ENCODE measurements at places on chromosomes 6 and 20.

DNA sequence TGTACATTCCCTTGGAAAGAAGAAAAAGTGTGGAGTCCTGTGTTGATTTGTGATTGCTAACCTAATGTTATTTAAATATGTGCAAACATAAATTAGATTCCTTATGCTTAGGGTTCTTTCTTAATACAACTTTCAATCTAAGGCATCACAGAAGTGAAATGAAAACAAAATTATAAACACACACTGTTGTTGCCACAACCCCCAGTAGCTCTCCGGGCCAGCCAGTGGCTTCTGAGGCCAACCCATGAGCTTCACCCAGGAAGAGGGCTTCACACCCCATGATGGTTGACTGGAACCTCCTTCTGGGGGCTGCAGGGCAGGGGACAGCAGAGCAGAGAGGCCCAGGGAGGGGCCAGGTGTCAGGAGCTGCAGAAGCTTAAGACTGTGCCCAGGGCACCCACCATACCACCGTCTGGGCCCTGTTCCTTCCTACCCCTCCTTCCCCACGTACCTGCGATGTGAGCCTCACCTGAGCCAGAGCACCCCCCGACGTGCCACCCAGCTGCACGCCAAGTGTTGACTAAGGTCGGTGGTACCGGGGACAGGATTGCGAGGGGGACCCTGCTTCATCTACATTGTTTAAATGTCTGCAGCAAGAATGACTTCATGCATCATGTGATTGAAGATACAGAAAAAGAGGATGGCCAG is 110.5 kb downstream of the FAM120B start:
- DNase-seq, result no peak

- no peak for DNase-seq
Measured at GRCh38 chr6:34383656-34384320, 8.7 kb downstream of the NUDT3 start.

- DNase-seq, result no peak
Measured at GRCh38 chr20:40882152-40882551, 146.5 kb upstream of the TOP1 start.

DNA sequence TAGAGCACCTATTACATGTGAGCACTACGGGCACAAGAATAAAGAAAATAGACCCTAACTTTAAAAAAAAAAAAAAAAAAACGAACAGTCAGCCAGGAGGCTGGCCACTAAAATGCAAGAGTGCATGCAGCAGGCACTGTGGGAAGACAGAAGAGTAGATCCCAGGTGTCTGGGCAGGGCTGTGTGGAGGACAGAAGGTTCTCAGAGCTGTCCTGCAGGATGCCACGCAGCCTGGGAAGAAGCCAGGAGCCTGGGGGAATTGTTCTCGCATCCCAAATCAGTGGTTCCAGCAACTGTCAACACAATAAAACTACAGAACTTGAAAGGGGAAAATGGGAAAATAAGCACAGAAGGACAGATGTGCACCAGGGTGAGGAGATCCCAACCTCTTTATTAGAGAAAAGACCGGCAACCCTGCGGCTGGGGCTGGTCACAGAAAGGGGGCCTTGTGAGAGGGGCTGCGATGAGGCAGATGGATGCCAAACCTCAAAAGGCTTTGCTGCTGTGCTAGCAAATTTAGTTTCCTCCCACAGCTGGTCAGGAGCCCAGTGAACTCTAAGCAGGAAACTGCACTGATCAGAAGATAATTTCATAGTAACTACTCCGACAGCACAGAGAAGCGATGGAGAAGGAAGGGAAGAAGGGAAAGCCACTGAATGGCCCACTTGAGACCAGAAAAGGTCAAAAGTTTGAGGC is 30.9 kb downstream of the MAP3K5 start:
- DNase-seq, result no peak

- DNase-seq, result no peak
Measured at GRCh38 chr6:16733085-16733484, 28.2 kb downstream of the ATXN1 start.

- no peak for DNase-seq
Measured at GRCh38 chr20:37516811-37517750, 4.0 kb upstream of the NNAT start.

GRCh38 chr6:54440549-54440948 is 132.3 kb downstream of the TINAG start:
- no peak for DNase-seq

- no peak for DNase-seq
Measured at GRCh38 chr6:72579865-72580264, 42.0 kb upstream of the KCNQ5 start.

DNA sequence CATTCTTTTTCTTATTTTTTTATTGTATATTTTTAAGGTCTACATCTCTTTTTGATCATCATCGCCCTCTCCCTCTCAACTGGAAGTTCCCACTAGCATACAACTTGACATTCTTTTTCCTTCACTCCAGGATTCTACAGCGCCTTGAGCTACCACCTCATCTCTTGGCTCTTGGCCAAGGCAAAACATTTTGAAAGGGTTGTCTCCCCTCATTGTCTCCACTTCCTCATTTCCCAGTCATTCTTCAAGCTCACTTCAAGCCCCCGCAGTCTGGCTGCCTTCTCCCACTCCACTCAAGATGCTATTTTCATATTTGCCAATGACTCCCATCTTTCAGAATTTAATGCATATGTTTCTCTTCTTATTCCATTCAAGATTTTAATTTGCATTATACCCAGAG is 63.0 kb downstream of the OPN5 start:
- no peak for DNase-seq

- no peak for DNase-seq
Measured at GRCh38 chr6:46190889-46191288, 20.1 kb upstream of the ENPP5 start.

DNA sequence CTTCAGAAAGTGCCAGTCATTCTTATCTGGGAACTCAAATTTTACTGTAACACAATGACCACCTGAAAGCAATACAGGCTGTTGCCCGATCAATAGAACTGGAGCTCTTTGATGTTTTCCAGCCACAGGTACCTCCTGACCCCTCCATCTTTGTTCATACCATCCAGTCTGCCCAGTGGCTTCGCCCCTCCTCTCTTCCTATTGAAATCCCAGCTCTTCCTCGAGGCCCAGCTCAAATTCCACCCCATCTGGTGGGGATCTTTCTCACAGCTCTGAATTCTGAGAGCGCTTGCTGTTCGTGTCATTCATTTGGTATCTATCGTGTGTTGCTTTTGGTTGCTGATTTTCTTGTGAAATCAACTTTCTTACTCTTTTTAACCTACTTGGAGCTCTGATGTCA is 87.9 kb upstream of the CNKSR3 start:
- no peak for DNase-seq

- DNase-seq, result no peak
Measured at GRCh38 chr20:64192406-64192805, 28.2 kb downstream of the MYT1 start.

GRCh38 chr6:158805698-158806377 is 13.3 kb downstream of the EZR start:
- no peak for DNase-seq

DNA sequence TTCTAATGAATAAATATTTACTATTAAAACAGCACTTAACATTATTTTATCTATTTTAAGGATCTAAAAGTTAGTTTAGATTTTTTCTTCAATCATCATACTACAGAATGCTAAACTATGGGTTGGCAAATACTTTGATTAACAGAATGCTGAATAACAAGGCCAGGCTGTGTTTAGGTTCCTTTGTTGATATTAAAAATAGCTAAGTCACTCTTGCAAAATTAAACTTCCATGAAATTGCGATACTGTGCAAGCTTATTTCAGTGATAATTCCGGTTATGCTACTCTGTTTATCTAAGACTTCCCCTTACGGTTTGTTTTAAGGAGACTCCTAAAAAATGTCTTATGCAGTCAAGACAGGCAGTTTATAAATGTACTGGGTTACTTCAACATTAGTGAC is 2.8 kb downstream of the RNF24 start:
- DNase-seq, result no peak

GRCh38 chr20:11076434-11077105 is 402.8 kb upstream of the JAG1 start:
- DNase-seq, result no peak

GRCh38 chr6:157747370-157747769 is 75.7 kb upstream of the SNX9 start:
- DNase-seq, result no peak

- DNase-seq, result no peak
Measured at GRCh38 chr6:147742440-147742839, 233.9 kb downstream of the SAMD5 start.

DNA sequence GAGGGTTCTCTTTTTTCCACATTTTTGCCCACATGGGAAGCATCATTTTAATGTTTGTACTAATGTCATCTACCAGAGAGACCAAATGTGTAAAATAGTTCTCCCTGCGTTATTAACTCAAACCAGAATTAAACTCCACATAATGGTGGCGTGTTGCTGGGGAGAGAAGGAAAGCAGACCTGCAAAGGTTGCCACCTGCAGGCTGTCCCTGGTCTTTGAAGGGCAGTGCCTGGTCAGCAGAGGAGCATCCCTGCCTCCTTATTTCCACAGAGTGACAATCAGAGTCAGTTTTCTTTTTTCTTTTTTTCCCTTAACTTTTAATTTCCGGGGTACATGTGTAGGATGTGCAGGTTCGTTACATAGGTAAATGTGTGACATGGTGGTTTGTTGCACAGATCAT is 214.5 kb downstream of the TBX18 start:
- no peak for DNase-seq

GRCh38 chr20:20621195-20621594 is 91.2 kb downstream of the RALGAPA2 start:
- DNase-seq, result no peak

- DNase-seq, result no peak
Measured at GRCh38 chr20:44537993-44538392, 16.1 kb upstream of the SERINC3 start.

- DNase-seq, result no peak
Measured at GRCh38 chr20:38651154-38651553, 49.5 kb downstream of the ARHGAP40 start.

- no peak for DNase-seq
Measured at GRCh38 chr6:73854998-73855718, 159.2 kb downstream of the CD109 start.

- DNase-seq, result no peak
Measured at GRCh38 chr6:76481101-76481500, 408.6 kb upstream of the IMPG1 start.

- no peak for DNase-seq
Measured at GRCh38 chr20:32648761-32649650, 24.7 kb downstream of the C20orf203 start.

- no peak for DNase-seq
Measured at GRCh38 chr6:14544666-14545065, 427.1 kb downstream of the CD83 start.

- no peak for DNase-seq
Measured at GRCh38 chr20:43003318-43003944, 186.3 kb downstream of the PTPRT start.

GRCh38 chr6:7108964-7109836 is 1.4 kb downstream of the RREB1 start:
- DNase-seq, result peak; percentile 24

DNA sequence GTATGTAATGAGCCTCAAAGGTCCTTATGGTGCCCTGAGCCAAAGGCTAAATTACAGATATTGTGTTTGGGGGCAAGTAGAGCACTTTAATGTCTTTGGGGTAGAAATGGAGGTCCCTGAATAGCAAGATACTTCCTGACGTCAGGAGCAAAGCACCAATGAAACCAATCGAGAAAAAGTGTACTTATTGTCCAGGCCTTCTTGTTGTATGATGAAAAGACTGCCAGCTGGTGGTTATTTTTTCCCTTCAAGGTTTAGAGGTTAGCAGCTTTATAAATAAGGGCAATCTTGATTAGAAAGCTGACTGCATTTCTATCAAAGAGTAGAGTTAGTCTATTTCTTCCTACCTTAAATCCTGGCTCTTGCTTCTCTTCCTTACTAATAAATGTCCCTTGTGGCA is 76.1 kb upstream of the HSF2 start:
- DNase-seq, result no peak

- no peak for DNase-seq
Measured at GRCh38 chr6:8414844-8415243, 20.5 kb downstream of the SLC35B3 start.

DNA sequence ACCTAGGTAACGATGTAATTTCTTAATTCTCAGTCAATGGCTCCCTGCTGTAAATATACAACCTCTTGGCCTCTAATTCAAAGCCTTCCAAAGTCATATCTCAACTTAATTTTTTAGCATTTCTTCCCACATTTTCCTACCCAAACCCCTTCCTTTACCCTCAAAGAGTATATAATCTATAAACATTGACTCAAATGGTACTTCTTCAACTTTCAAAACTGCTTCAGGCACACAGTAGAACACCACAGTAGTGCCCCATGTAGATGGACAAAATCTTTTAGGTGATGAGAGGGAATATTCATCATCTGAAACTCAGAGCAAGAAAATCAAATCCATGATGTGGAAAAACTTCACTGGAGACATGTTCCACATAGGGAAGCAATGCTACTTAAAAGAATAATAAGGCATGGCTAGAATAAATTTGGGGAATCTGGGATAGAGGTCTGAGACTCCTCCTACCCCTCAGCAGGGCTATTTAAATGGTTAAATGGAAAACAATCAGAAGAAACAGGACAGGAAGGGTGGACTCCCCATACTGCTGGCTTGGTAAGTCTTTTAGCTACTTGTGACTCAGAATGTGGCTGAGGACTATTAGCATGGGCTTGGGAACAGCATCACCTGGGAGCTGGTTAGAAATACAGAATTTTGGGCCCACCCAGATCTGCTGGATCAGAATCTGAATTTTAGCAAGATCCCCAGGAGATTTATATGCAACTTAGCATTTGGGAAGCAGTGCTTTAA is 6.4 kb downstream of the SLC22A2 start:
- DNase-seq, result no peak

GRCh38 chr6:166441325-166442078 is 58.8 kb upstream of the MPC1 start:
- DNase-seq, result no peak

DNA sequence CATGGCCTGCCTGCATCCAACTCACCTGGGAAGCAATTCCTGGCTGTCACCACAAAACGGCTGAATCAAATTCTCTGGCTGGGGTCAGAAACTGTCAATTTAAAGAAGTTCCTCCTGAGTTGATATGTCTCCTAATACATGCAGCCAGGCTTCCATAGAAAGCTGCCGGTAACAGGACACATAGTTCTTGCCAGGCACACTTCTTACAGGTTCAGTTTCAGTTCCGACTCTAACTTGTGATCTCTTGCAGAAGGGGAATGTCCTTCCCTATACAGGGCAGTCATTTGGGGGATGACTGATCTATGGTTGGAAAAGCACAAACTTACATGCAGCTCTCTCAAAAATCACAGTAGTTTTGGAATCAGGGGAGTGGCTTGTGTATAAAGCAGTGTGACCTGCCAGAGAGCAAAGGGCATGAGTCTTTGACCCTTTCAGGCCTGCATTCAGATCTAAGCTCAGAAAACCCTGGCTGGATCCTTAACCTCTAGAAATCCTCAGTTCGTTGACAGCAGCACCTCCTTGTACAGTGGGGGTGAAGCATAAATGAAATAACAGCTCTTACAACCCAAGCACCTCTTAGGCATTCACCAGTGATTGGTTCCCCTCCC is 195.6 kb downstream of the SCP2D1 start:
- no peak for DNase-seq

DNA sequence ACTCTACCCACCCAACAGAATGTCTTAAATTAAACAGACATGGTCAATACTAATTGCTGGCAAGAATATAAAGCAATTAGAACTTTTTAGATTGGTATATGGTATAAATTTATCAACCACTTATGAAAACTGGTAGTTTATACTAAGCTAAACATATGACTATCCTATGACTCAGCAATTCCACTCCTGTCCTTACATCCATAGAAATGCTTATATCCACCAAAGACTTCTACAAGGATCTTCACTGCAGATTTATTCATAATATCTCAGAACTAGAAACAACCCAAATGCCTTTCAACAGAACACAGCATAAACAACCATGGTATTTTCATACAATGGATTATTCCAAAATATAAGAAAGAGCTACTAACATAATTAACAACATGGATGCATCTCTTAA is 4.6 kb downstream of the ZNF184 start:
- no peak for DNase-seq
